ENCODE measurements at places on chromosomes 16 and 17. TPM values are rescaled to one million over a fixed set of nuclear protein-coding genes. Genes with fewer than 3 reads are reported as not detected.

GRCh38 chr17:45708707-45709290 is 75.3 kb upstream of the CRHR1 start:
- 0 out of 2 replicates have a peak, but pooled peaks cover 7% of the 10 kb centered on the region for H3K4me1 ChIP-seq
- no peak overlapping the region for H3K4me3 ChIP-seq
- H3K27ac ChIP-seq = no peak overlapping the region

DNA sequence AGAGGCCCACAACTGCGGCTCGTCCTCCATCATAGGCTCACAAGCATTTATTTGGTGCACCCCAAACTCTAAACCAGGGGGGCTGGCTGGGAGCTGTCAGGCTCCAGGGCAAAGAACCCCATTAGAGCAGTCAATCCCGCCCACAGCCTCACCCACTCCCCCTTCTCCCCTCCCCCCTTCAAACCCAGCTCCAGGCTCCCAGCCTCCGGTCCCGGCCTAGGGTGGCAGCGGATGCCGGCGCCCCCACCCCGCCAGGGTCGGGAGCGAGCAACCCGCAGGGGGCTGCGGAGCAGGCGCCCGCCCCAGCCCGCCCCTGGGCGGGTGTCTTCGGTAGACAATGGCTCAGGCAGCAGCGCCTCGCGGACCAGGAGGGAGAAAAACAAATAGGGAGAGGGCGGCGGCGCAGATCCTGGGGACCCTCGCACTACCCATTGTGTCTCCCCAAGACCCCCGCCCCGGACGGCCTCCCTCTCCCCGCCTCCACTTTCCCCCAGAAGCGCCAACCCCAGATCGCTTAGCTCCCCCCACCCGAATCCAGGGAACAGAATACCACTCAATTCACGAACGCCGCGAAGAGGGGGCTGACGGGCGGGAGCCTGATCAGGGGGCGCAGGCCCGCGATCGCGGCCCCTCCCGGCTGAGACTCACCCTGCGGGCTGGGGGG is 572 bp downstream of the FAM171A2 start:
- peak; percentile 51 for DNase-seq
- no peak overlapping the region for H3K27ac ChIP-seq
- H3K4me3 ChIP-seq = peak overlapping the region; percentile 89
- H3K27me3 ChIP-seq = peaks cover 5% of the 10 kb centered on the region

DNA sequence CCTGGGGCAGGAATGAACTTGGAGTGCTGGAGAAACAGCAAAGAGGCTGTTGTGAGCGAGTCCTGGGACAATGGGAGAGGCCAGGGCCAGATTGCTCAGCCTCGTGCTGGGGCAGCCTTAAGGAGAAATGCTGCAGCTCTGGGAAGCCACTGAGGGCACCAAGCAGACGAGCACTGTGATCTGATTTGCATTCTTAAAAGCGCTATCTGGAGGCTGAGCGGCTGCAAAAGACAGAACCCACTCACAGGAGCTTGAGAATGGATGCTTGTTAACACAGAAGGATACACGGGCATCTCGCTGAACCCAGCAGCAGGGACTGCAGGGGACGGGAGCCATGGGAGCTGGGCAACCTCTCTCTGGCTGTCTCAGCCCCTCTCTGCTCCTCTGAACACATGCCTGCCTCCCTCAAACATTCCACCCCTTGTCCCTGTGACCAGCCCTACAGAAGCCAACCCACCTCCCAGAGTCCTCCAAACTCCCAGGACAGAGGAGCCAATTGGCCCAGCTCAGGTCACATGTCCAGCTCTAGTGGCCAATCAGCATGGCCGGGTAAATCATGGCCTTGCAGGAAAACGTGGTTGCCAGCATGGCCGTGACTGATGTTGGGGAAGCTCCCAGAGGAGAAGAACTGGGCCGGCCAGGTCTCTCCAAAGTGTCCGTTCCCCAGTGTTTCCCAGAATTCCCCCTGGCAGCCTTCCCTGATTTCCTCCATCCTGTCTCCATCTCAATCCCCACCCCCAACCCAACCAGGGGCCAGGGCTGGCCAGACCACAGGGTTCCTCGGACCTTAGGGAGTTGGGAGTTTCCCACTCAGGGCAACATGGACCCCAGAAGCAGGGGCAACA is 60.3 kb downstream of the GSG1L start:
- H3K27ac ChIP-seq = no peak overlapping the region
- H3K36me3 ChIP-seq = no peaks in the 10 kb centered on the region
- H3K4me3 ChIP-seq = no peak overlapping the region
- no peaks in the 10 kb centered on the region for H3K27me3 ChIP-seq
- DNase-seq = no peak

DNA sequence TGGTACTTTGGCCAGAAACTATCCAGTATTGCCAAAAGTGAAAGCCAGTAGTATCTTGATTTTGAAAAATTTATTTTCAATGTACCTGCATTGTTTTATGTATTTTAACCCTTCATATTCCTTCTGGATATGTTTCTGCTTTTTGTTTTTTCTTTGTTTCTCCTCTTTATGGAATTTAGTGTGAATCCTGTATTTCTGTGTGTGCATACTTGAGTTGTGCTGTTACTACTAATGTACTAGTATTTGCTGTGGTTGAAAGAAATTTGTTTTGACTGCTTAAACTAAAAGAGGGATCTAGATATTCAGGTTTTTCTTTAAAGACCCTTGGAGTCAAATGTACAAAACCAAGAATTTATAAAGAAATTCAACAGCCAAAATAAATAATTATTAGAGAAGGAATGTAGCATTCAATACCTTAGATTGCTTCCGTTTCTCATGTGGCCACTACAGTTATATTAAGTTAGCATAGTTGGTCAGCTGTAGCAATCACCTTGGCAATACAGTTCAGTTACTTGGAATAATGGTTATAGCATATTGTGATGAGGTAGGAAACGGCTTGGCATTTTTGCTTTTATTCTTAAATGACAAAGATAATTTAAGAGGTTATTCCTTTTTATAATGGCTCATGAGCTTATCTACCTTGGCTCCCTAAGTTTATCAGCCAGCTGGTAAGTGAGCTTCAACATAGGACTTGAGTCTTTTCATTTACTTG is 4.9 kb downstream of the PHKB start:
- no peak for DNase-seq
- H3K36me3 ChIP-seq = no peaks in the 10 kb centered on the region
- peaks cover 20% of the 10 kb centered on the region for H3K4me1 ChIP-seq
- no peak overlapping the region for H3K27ac ChIP-seq
- H3K4me3 ChIP-seq = no peak overlapping the region

- H3K27ac ChIP-seq = no peak overlapping the region
- H3K36me3 ChIP-seq = no peaks in the 10 kb centered on the region
- DNase-seq = no peak
- no peak overlapping the region for H3K4me3 ChIP-seq
Measured at GRCh38 chr17:47335101-47335936, 11.6 kb downstream of the EFCAB13 start.

The DRC7 gene
- not detected for total RNA-seq

The KRTAP9-8 gene
- not detected for total RNA-seq

The ALOX12 gene
- not detected for total RNA-seq

The ANKS3 gene
- 20.9 TPM for total RNA-seq

All from SJSA1 (cell line).